Left colon (tissue), 2 donors: ENCODE measurements at places on chromosomes 12 and 14. TPM values are rescaled to one million over a fixed set of nuclear protein-coding genes. Genes with fewer than 3 reads are reported as not detected.

The MMP14 gene
- 83.0 TPM for total RNA-seq

The ATP6V1D gene
- total RNA-seq: 91.2 TPM

The ANAPC5 gene
- total RNA-seq: 87.7 TPM

The CD163L1 gene
- total RNA-seq: 18.3 TPM

The OTX2 gene
- total RNA-seq: not detected

The KRT6A gene
- total RNA-seq: not detected

The KRT8 gene
- 4,047 TPM for total RNA-seq

The C12orf56 gene
- 1.6 TPM for total RNA-seq

The PPP4R4 gene
- not detected for total RNA-seq

The TAC3 gene
- total RNA-seq: 2.8 TPM

The KCNC2 gene
- total RNA-seq: not detected

The GPR132 gene
- 0.73 TPM for total RNA-seq

The CD4 gene
- 4.3 TPM for total RNA-seq

The TTC6 gene
- total RNA-seq: 6.7 TPM

The SART3 gene
- total RNA-seq: 47.9 TPM

The IL22 gene
- total RNA-seq: not detected

The ITGA5 gene
- total RNA-seq: 20.8 TPM

The HDAC7 gene
- 25.6 TPM for total RNA-seq

The SIX4 gene
- 0.11 TPM for total RNA-seq

The CLEC2A gene
- not detected for total RNA-seq

The ZBTB42 gene
- 9.2 TPM for total RNA-seq

The NOVA1 gene
- total RNA-seq: 1.4 TPM

The PCED1B gene
- 3.3 TPM for total RNA-seq

The TCL1B gene
- not detected for total RNA-seq

The SPTB gene
- total RNA-seq: 0.34 TPM

The ENDOU gene
- total RNA-seq: not detected

The LRP1 gene
- 117 TPM for total RNA-seq

The AMN gene
- 186 TPM for total RNA-seq

The IL26 gene
- total RNA-seq: not detected

The ETFBKMT gene
- total RNA-seq: 5.2 TPM

The MDGA2 gene
- total RNA-seq: not detected

The KCNJ8 gene
- total RNA-seq: 0.46 TPM

The GLI1 gene
- total RNA-seq: 1.9 TPM

The DLK1 gene
- not detected for total RNA-seq

The IAPP gene
- not detected for total RNA-seq

The PPTC7 gene
- total RNA-seq: 30.7 TPM

The ALX1 gene
- total RNA-seq: not detected

The L3HYPDH gene
- 13.6 TPM for total RNA-seq

The TAS2R42 gene
- not detected for total RNA-seq

The SRRM4 gene
- not detected for total RNA-seq

The C12orf54 gene
- total RNA-seq: not detected
